Fibroblast of the aortic adventitia (primary cell): ENCODE measurements at places on chromosomes 5 and 9.
A peak's percentile ranks its signal among the peaks of the same experiment; 100 is the strongest.

DNA sequence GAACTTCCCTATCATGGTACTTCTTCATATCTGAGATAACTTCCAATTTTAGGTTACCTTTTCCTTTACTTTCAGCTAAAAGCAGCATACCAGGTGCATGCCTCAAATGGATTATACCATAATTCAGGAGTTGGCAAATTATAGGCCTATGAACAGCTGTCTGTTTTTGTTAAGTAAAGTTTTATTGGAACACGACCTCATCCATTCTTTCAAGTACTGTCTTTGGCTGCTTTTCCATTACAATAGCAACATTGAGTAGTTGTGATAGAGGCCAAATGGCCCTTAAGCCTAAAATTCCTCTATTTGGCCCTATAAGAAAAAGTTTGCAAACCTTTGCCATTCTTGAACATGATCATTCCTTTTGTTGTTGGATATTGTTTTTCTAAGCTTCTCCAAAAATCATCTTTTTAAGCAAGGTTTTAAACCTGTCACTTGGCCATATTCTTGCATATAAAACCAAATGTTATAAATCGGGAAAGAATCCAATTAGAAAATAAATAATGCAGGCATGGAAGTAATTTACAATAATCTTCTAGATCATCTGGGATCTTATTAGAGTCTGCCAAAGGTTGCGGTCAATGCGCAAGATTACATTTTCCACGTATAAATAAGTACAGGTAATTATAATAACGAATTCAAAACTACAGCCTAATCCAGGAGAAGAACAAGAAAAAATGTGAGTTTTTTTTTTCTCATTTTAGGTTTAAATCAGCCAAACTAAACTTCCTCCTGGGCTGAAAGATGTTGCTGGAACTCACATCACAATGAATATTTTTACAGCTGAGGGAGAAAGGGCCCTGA, 226.5 kb upstream of the ANKRD55 start:
- no peak for DNase-seq

- no peak for DNase-seq
These were observed 27.4 kb upstream of the POMT1 start for GRCh38 chr9:131475111-131475955.

- no peak for DNase-seq
These were observed 2202.2 kb upstream of the C9orf72 start for GRCh38 chr9:29775491-29775890.

DNA sequence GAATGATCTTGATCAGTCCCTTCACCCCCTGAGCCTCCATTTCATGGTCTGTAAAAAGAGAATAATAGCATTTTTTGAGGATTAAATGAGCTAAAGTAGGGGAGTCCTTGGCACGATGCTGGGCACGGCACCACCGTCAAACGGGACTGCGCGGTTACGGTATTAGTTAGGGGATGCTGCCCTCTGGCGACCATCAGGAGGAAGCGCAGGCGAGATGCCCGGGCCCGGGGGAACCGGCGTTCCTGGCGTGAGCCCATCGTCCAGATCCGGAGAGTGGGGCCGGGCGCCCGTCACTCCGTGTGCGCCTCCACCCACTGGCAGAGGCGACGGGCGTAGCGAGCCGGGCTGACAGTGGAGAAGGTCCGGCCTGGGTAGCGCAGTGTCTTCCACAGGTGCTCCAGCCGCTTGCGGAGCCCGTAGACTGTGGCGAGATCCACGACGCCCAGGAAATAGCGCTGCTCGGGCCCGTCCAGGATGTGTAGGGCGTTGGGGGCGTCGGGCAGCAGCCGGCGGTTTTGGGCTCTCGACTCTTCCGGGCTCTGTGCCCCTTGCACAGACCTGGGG, 4.8 kb upstream of the ST6GALNAC4 start:
- peak; percentile 66 for DNase-seq

- DNase-seq: no peak
These were observed 69.7 kb downstream of the WNK2 start for GRCh38 chr9:93253633-93254032.
